ENCODE measurements at places on chromosomes 1 and 21.
A peak's percentile ranks its signal among the peaks of the same experiment; 100 is the strongest.

DNA sequence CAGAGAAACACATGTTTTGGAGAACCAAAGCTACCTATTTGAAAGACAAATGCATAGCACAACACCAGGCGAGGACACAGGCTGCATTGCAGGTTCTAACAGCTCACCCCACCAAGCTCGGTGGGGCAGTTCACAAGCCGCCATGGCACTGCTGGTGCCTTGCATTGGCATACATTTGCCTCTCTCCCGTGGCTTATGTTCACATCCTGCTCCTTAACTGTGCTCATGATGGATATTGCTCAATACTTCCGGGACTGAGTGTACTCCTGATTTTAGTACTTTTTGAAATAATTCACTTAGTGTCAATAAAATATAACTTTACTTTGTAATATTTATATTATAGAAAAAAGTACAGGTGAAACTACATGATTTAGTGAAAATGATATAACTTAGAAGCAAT is 1187.4 kb upstream of the NCAM2 start:
- no peak for DNase-seq

GRCh38 chr1:226978432-226979114 is 38.5 kb downstream of the COQ8A start:
- DNase-seq: no peak

GRCh38 chr1:147509786-147510395 is 31.4 kb upstream of the BCL9 start:
- DNase-seq: no peak

DNA sequence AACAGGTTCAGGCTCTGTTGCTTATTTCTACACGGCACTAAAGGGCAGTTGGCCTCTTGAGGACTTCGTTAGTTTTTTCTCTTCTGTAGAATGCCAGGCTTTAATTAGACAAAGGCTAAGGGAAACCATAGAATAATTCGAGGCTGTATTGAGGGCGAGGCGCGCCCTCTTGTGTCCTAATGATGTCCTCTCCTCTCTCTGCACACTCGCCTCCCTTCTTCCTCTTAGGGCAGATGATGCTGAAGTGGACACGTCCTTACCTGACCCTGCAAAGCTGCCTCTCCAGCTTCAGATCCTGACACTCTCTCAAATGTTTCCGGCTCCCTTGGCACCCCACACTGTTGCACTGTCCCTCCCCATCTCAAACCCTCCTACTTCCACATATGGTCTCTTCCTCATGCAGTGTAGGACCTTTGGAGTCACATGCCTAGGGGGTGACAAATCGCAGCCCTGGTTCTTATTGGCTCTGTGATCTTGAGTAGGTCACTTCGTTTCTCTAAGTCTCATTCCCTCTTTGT is 1.9 kb upstream of the ZSCAN20 start:
- peak; percentile 74 for DNase-seq

DNA sequence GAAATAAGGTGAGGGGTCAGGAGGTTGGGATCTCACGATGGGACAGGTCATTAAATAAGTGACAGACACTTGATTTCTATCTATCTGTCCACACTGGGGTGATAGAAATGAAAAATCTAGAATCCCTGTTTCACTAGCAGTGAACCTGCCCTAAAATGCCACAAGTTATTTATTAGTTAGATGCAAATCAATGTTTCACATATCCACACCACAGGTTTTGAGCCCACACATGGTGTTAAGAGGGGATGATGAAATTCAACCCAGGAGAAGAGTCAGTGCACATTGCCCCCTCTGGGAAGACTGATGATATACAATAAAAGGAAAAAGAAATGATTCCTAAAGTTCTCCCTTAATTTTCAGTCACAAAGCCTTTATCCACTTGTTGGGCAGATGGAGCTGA is 10.1 kb upstream of the NTPCR start:
- no peak for DNase-seq
